Stimulated activated CD8-positive, alpha-beta memory T cell treated with anti-CD3 and anti-CD28 coated beads, Interleukin-12 subunit alpha, Interleukin-12 subunit beta, amount 100 ng/mL, for 4 hours (primary cell): ENCODE measurements at places on chromosomes 12 and 14.

- no peak for DNase-seq
Measured at GRCh38 chr14:99383472-99384449, 96.9 kb downstream of the SETD3 start.

DNA sequence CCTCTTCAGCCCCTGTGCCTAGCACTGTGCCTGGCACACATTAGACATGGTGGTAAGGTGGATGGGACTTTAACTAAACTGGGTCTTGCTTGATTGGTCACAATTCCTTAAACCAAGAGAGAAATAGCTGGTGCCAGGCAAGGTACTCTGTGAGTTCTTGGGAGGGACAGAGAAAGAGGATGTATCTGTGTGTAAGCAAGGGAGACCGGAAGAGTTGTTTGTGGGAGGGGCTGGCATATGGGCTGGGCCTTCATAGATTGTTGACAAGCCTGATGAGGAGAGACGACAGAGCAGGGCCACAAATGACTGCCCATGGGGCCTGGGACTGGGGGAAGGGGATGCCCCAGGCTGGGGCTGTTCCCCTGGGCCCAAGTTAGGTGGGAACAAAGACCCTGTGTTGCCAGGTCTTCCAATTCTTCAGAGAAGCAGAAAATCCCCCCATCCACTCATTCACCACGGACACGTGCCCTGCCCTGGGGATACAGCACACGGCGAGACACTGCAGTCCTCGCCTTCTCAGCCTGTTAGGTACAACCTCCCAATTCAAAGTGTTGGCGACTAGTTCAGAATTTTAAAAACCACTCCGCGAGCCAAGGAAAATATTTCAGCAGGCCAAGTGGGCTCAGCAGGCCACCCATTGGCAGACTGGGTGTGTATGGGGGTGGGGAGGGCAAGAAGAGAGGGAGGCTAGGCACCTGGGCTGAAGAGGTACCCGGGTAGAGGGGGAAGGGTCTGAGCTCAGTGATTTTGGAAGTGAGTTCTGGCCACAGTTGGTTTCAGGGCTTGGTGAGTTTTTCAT, 11.4 kb upstream of the CYP46A1 start:
- no peak for DNase-seq

GRCh38 chr12:56162468-56163290, 4.5 kb downstream of the MYL6 start:
- no peak for DNase-seq

- DNase-seq = no peak
Measured at GRCh38 chr12:14993537-14994266, 20.9 kb downstream of the PDE6H start.
